ENCODE measurements at places on chromosomes 2 and 18.

DNA sequence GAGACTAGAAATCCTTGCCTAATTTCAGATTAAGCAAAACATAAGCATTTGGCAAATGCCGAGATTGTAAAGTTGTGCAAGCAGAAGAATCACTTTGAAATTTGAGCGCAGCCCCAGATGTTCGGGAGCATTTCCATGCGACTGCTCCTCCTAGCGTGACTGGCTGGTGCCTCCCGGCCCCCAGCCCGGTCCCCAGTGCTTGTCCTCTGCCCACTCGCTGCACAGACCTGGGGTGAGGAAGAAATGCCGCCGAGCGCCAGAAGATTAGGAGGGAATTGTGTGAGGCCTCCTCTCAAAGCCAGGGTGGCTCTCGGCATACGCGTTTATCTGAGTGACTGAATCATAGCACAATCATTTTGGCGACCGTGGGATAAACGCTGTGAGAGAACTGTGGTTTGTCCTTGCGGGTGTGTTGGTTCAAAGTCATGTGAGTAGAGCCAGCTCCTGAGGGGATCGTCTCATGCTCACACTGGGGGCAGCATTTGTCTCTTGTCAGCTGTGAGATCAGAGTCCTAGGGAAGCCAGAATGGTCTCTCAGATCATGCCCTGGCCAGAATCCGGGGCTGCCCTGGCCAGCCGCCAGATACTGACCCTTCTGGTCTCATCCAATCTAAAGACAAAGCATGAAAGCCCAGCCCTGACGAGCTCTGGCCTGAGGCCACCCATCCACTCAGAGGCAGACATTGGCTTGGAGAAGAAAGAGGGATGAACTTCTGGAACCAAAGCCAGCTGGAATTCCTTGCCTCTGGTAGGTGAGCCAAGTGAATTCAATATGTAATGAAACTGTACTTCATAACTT, 189.3 kb downstream of the SH3RF3 start:
- peak; percentile 95 for DNase-seq

DNA sequence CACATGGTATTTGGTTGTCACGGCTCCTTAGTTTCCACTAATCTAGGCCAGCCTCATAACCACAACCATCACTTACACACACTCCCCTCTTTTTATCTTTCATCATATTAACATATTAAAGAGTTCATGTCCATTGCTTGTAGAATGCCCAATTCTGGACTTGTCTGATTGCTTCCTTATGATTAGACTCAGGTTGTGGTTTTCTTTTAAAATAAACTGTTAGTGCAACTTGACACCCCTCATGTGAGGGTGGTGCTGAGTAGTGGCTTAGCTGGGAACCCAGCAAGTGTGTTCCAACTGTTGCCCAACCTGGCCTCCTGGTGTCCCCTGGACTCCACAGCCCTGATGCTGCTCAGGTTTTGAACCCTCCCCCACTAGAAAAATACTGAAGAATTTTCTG, 20.1 kb upstream of the CD207 start:
- DNase-seq: no peak

GRCh38 chr2:106701203-106702022, 184.6 kb downstream of the ST6GAL2 start:
- no peak for DNase-seq

DNA sequence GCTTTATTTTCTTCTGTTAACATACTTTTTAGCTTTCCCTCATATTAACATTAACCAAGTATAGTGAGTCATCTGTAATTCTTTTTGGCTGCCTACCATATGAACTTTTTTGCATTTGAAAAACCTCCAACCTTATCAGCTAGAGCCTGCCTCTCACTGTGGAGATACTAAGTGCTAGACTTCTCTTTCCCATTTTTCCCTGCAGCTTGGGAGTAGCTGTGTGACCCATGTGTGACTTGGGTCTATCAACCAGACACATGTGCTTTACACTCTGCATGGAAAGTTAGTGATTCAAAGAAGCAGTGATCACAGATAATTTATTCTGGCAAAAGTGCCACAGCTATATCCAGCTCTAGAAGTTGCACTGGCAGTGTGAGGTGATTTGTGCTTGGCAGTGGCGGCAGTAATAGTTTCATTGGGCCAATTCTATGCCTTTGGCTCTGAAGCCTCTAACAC, 36.3 kb downstream of the PREPL start:
- DNase-seq: no peak

GRCh38 chr2:68182902-68183301, 25.2 kb downstream of the PNO1 start:
- DNase-seq: no peak

GRCh38 chr2:82478641-82479040, 1980.4 kb downstream of the SUCLG1 start:
- no peak for DNase-seq

- DNase-seq: no peak
Measured at GRCh38 chr2:40401896-40402295, 50.0 kb downstream of the SLC8A1 start.

GRCh38 chr2:102514061-102514785, 41.2 kb downstream of the SLC9A4 start:
- no peak for DNase-seq

- no peak for DNase-seq
Measured at GRCh38 chr2:74525717-74526648, at the start of gene DQX1. DQX1 (minus strand) TSS chr2:74526231; CDS start chr2:74525729, 502 bp downstream.

GRCh38 chr2:216842636-216843035, 17.2 kb downstream of the TNP1 start:
- DNase-seq: peak; percentile 50

GRCh38 chr2:44429034-44429433, 67.3 kb downstream of the CAMKMT start:
- DNase-seq: no peak

DNA sequence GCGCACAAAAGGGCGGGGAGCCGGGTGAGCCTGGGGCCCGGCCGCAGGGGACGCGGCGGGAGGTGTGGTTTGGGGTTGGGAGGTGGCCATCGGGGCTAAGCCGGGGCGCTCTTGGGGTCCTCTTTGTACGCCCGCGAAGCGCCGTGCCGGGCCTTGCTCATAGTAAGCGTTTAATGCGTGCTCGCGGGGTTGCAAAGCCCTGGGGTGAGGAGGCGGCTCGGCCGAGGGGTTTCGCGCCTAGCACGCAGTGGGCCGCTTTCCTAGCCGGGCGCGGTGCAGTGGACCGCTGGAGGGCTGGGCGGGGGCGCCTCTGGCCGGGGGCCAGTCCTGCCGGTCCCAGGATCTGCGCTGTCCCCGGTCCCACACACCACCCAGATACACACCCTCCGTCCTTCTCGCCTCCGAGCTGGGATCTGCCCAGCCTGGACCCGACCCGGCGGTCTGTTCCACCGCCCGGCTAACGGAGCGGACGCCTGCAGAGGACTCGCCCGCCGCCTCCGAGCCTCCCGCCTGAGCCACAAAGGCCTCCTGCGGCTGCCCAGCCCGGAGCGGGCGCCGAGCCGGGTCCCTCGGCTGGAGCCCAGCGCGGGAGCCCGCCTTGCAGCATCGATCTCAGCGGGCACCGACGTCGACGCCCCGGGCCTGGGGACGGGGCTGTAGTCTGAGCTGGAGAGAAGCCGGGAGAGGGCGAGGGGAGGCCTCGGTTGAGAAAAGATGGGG, 564 bp downstream of the DPYSL5 start:
- DNase-seq: no peak

DNA sequence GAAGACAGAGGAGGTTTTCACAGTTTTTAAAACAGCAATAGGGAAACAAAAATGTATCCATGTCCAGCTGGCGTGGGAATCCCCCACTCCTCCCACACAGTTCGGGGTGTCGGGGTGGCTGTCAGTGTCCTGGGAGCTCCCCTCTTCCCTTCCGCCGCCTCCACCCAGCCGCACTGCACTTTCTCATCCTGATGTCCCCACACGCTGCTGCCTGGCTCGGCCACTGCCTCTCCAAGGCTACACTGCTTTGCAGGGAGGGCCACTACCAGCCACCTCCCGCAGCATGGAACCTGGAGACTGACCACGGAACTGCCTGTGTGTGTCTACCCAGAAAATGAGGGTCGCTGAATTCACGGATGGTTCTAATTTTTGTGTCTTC, 138.7 kb upstream of the CTDP1 start:
- DNase-seq: no peak

DNA sequence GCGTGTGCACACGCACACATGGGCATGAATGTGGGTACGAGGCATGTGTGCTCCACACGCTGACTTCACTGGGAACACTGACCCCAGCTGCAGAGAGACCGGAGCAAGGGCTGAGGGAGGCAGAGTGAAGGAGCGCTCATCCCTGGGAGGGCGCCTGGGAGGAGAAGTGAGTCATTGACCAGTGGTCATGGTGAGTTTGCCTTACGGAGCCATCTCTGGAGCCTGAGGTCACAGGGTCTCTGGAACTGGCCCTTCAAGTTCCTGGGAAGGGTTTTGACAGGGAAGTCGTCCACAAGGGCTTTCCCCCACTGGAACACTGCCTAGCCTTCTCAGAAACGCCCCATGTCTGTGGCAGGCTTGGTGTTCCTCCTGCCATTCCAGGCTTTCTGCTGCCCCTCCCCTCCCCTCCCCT, 14.3 kb upstream of the TMEM185B start:
- DNase-seq: no peak

GRCh38 chr2:17818235-17818815, 2.1 kb downstream of the MSGN1 start:
- no peak for DNase-seq

DNA sequence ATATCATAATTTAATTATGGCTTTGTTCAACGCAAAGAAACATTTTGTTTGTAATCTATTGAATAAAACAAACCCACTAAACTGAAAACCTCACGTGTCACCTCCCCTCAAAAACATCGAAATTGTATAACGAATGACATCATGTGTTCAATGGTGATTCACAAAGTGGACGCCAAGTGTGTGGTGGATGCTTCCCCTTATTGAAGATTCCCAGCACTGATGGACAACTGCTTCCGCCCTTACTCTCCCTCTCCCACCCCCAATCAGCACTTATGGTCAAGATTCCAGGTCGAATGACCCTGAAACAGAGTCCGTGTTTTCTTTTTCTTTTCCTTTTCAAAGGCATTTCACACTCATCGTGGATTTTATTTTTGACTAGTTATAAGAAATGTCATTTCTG, 383.0 kb upstream of the SMIM21 start:
- no peak for DNase-seq

- no peak for DNase-seq
Measured at GRCh38 chr2:111633643-111634042, 250.3 kb downstream of the ANAPC1 start.

GRCh38 chr2:10919771-10920621, 8.3 kb downstream of the KCNF1 start:
- no peak for DNase-seq

- DNase-seq: no peak
Measured at GRCh38 chr2:233936089-233936488, 18.9 kb downstream of the TRPM8 start.

GRCh38 chr18:199214-199613, 40.9 kb downstream of the USP14 start:
- DNase-seq: no peak

- DNase-seq: no peak
Measured at GRCh38 chr2:86562485-86562921, 740 bp downstream of the CHMP3 start.

DNA sequence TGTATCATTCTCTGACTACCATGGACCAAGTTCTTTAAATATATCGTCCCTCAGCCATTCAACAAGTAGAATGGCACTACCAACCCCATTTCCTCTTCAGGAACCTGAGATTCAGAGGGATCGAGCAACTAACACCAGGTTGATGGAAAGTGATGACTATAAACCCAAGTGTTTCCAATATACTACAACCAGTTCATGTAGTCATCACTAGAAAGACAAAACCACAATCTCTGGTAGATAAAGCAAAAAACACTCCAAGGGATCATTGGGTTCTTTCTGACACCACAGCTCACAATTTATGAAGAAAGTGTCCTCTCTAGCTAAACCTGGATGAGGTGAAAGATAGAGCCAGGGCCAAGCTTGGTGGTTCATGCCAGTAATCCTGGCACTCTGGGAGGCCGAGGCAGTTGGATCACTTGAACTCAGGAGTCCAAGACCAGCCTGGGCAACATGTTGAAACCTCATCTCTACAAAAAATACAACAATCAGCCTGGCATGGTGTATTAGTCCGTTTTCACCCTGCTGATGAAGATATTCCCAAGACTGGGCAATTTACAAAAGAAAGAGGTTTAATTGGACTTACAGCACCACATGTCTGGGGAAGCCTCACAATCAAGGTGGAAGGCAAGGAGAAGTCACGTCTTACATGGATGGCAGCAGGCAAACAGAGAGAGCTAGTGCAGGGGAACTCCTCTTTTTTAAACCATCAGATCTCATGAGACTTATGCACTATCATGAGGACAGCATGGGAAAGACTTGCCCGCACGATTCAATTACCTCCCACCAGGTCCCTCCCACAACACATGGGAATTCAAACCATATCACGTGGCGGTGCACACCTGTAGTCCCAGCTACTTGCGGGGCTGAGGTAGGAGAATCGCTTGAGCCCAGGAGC, 2.2 kb downstream of the CD226 start:
- DNase-seq: no peak

DNA sequence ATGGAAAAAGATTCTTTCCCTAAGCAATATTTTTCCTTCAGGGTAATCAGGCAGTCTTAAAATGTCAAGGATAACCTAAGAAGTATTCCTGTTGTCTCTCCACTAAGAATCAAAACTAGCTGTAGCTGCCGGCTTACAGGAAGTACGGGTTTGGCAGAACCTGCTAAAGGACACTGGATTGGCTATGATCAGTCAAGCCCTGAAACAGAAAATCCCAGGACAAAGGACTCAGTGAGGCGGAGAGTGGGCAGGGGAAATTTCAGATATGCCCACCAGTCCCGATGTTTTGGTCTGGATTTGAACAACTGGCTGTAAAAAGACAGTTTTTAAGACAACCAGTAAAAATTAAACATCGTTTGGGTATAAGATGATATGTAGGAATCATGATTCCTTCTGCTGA, 155.7 kb downstream of the HDAC4 start:
- no peak for DNase-seq

GRCh38 chr2:3572620-3573019, 2.4 kb upstream of the RPS7 start:
- no peak for DNase-seq

DNA sequence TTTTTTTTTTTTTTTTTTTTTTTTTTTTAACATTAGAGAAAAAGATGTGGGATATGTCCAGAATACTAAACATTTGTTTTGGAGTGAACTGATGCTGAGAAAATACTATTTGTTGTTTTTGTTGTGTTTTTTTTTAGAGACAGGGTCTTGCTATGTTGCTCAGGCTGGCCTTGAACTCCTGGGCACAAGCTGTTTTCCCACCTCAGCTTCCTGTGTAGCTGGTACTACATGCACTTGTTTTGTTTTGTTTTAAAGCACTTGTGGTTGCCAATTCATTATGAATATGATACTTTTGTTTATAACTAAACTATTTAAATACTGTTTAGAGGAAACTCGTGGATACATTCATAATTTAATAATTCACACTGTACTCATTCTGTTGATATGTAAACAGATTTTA, 33.4 kb upstream of the DYSF start:
- no peak for DNase-seq

DNA sequence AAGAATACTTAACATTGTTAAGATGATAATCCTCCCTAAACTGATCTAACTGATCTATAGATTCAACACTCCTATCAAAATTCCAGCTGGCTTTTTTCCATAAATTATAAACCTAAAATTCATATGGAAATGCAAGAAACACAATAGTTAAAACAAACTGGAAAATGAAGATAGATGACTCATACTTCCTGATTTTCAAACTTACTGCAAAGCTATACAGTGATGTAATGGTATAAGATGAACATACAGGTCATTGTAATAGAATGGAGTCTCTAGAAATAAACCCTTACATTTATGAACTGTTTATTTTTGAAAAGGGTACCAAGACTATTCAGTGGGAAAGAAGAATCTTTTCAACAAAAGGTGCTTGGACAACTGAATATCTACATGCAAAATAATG, 32.3 kb downstream of the UBXN4 start:
- DNase-seq: no peak

GRCh38 chr2:48144777-48145176, 238.5 kb upstream of the FBXO11 start:
- DNase-seq: no peak
